ENCODE measurements at places on chromosomes 4 and X.

DNA sequence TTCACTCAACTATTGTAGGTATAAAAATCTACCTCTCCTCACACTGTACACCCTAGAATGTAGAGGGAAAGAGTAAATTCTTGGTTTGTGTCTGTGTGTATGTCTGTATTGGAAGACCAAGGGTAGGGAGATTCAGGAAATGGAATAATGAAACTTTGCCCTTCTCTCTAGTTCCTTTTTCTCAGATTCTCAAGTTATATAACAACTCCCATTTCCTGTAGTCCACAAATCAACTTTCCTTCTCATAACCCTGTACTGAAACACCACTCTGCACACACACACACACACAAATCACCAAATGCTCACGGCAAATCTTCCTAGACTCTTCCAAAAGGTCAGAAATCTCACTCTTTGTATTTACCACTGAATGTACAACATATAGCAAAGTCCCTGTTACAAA is 824.5 kb upstream of the DIAPH2 start:
- DNase-seq, result no peak

DNA sequence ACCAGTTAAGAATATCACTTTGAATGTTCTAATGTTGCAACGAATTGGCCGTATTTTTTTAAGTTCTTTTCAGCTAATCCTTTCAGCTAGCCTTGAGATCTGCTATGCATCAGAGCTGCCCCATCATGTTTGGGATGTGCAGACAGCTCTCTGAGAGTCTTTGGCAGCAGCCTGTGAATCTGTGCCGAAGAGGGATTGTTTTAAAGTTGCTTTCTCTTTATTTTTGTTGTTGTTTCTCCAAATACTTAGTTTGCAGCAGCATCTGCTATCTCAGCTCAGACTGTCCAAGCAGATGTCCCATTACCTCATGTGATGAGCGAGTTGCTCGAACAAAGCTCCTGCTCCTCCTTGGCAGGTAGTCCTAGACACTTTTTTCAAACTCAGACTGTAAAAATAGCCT is 1002.5 kb upstream of the INTU start:
- DNase-seq, result no peak

GRCh38 chr4:156313497-156313896 is 359.8 kb upstream of the CTSO start:
- DNase-seq, result no peak

DNA sequence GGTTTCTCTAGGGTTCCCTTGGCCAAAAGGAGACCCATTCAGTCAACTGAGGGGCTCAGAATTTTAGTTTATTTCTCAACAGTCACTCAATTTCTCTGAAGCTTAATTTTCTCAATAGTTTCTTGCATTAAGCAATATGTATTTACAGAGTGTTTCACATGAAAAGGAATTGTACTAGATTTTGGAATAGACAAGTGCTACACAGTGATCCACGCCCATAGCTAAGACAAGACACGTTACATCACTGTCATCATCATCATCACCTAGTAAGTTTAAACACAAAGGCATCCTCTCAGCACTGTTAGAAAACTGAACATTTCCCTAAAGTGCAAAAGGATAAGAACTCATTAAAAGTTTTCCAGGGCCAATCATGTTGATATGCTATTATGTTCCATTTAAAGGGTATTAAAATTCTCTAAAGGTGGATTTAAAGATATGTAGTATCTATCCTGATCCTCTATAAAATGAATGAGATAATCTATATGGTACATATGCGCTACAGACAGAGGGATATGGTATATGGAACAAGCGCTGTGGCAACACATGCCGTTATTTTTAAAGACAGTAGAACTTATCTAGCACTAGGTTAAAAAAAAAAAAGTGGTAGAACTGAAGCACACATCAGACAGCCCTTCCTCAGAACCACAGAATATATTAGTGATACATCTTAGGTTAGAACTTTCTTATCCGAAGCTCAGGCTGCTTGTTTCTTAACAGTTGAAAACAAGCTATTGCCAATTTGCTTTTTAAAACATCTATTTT is 12.1 kb downstream of the PPA2 start:
- peak; percentile 13 for DNase-seq

DNA sequence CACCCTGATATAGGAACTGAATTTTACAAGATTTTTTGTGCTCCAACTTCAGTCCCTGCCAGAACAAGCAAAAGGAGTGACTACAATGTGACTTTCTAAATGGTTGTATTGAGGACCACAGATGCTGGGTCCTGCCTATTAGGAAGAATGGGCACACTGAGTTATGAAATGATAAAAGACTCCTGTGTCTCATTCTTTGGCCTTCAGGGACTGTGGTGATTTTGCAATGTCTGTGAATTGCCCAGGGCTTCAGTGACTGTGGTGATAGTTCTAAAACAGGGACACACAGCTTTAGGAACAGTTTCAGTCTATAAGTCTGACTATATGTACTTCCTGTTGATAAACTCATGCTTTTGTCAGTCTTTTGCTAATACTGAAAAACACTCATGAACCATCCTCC is 210.2 kb downstream of the DMD start:
- DNase-seq, result no peak

DNA sequence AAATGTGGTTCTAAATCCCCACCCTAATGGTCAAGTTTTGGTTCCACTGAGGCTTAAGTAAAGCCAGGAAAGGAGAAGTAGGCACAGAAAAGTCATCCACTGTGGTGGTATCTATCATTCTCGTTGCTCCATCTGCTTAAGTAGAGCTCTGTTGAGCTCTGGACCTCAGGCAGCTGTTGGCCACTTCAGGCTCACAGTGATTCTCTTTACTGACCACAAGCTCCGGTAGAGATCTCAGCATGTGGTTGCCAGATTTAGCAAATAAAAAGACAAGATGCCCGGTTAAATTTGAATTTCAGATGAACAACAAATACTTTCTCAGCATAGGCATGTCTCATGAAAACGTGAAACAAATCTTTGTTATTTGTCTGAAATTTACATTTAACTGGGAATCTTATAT is 132.3 kb upstream of the PTCHD1 start:
- no peak for DNase-seq

DNA sequence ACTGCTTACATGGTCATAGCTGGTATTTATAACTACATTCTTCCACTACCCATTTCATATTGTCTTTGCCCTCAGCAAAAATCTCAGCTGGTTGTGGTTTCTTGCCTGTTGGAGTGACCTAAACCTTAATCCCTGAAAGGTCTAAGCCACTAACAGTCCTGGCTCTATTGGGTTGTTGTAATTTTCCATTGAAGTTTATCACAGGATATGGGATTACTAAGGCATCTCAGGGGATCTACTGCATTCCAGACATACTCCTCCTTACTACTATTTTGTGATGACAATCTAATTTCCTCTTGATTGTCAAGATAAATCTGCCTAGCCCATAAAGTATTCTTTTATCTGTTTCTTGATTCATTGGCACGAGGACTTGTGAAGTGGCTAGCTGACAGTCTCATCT is 6.2 kb upstream of the OSTC start:
- no peak for DNase-seq

GRCh38 chr4:25760518-25761157 is 102.2 kb downstream of the SEL1L3 start:
- DNase-seq, result no peak

- no peak for DNase-seq
These were observed 1002.3 kb downstream of the FAM133A start for GRCh38 chrX:94676285-94676684.

DNA sequence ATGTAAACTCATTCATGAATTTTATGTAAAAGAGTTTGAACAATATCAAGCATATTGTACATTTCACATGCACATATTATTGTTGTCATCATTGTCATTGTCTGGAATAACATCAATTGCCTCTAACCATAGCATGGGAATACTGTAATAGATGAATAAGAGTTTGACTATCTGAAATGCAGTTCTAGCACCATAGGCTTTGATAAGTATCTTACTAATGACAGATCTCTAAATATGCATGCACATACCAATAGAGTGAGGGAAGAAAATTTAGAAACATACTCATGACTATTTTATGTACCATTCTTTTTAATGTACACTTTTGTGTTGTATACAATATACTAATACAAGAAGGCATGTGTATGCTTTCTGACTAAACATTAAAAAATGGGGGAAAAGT is 161.6 kb upstream of the SPRY1 start:
- no peak for DNase-seq

DNA sequence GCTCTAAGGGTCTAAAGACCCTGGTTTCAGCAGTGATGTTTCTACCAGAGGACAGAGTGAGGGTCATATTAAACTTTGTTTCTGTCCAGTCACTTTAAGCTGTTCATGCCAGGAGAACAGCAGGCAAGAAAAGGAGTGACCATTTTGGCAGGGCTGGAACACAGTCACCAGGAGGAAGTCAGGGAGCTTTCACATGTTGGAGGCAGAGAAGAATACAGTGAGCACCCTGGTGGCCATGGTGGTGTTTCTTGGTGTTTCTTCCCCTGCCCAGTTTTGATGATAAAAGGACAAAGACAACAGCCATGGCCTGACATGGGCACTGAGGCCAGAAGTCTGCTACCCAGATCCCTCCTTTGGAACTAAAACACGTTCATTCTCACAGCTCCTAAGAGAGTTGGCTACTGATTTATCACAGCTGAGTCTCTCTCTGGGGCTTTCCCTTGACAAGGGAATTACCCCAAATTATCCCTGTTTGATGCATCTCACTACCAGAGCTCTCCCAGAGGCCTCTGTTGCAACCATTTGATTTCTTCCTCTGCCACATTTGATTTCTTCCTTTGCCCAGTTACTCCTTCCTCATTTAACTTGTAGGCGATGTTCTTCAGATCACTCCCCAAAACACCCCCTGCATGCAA is 106.4 kb upstream of the NWD2 start:
- DNase-seq, result no peak

- no peak for DNase-seq
These were observed 136.1 kb upstream of the STIM2 start for GRCh38 chr4:26724534-26724933.

DNA sequence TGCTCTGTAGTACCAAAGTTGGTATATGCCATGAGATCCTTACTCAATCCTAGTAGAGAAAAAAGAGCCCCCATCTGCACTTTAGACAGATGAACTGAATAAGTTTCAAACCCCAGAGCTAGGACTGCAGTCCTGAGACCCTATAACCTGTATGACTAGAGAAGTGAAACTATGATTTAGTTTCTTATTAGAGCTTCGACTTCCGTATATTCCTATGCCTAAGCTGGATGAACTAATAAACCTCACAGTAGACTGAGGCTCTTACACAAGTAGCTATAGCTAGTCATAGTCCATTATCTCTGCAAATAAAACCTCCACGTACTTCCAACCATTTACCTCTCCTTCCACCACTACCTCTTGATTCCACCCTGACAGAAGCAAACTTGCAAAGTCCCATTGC is 6.3 kb upstream of the OTUD4 start:
- no peak for DNase-seq

DNA sequence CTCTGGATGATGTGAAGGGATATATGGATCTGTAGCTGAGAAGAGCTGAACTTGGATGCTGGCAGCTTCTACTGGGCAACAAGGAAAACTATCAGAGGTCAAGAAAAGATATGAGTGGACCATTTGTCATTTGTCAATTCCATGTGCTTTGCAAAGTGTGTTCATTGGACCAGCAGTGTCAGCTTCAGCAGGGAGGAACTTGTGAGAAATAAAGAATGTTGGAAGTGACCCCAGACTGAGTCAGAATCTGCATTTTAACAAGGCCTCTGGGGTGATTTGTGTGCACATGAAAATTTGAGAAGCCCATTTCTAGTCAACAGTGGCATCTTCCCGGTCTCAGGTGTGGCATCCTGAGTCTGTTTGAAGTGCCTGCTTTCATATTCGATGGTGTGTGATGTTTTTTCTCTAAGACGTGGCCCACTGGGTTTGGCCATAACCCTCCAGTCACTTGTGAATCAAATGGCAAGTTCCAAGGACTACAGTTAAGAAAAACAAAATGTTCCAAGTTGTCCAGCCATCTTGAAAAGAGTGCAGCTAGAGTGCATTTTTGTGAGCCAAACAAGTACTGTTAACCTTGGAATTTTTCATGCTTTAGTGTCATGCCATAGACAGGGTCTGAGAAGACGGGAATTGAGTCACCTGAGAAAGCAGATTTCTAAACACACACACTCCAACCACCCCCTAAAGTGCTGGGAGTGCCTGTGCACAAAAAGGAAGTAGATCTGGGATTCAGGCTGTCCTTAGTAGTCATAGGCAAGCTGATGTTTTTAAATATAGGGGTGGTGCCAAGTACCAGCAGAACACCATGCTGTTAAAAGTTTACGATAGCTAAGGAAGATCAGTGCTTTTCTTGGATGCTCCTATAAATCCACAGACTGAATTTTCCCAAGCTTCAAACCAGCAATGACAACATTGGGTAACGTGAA is 26.4 kb downstream of the GPM6B start:
- no peak for DNase-seq
